ENCODE measurements at places on chromosomes 4 and X.

GRCh38 chr4:183411291-183411861 lies 33.1 kb upstream of the CDKN2AIP start:
- no peak for DNase-seq

DNA sequence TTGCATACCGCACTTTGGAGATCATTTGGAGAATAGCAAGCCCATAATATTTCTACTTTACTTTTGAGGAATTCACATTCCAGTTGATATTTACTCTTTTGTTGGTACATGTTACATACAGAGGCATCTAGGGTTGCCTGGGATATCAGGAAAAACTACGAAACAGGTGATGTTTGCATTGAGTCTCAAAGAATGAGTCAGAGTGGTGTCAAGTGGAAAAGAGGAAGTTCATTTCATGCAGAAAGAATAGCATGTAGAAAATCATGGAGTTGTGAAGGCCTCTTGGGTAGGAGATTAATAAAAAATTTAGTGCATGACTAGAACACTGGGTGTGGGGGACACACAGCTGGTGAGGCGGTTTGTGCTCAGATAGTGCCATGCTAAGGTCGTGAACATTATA lies 33.5 kb upstream of the ELOVL6 start:
- DNase-seq: no peak

GRCh38 chrX:112818114-112819007 lies 22.3 kb downstream of the AMOT start:
- DNase-seq: no peak

- DNase-seq: no peak
Observed at GRCh38 chr4:130214268-130214667, 1118.3 kb downstream of the C4orf33 start.

DNA sequence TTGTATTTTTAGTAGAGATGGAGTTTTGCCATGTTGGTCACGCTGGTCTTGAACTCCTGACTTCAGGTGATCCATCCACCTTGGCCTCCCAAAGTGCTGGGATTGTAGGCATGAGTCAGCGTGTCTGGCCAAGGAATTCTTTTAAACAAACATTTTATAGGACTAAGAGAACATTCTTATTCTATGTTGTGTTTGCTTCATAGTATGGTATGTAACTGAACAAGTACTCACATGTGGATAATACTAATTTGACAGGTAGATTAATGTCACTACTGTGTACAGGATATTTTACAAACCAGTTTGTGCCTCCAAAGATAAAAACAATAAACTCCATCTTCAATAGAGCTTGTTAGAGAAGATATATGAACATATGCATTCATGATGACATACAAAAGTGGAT lies 1353.4 kb downstream of the PCDH7 start:
- no peak for DNase-seq

DNA sequence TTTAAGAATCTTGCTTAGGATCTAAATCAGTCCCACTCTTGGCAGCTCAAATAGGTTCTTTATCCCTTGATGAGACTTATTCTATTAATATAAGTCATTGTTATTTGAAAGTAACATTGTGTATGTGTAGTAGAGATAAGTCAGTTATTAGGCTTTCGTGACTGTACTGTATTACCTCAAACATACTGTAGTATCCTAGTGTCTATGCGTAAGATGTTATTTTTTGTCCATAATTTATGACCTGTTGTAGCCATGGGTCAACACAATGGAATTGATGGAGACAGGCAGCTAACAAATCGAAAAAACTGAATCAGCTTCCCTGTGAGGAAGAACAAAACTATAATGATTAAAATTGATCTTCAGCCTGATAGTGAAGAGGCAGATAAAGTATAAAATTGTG lies 41.8 kb downstream of the CLCN3 start:
- peak; percentile 32 for DNase-seq

DNA sequence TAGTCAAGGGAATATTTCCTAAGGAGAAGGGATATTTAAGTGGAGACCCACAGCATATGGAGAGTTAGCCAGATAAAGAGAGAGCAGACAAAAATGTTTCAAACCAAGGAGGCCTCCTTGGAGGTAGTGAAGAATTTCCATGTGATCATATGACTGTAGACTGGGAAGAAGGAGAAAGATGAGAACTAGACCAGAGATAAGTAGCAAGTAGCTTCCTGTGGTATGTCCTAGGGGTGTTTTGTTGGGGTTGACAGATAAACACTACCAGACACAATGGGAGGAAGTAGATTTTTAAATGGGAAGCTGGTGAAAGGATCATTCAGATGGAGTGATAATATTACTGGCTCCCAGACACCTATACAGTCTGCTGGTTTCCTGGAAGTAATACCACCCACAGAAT lies 13.6 kb downstream of the SYAP1 start:
- DNase-seq: peak; percentile 3

- DNase-seq: no peak
Observed at GRCh38 chrX:113802837-113803236, 781.0 kb upstream of the HTR2C start.

- no peak for DNase-seq
Observed at GRCh38 chr4:76535603-76536372, 100.8 kb downstream of the SHROOM3 start.

DNA sequence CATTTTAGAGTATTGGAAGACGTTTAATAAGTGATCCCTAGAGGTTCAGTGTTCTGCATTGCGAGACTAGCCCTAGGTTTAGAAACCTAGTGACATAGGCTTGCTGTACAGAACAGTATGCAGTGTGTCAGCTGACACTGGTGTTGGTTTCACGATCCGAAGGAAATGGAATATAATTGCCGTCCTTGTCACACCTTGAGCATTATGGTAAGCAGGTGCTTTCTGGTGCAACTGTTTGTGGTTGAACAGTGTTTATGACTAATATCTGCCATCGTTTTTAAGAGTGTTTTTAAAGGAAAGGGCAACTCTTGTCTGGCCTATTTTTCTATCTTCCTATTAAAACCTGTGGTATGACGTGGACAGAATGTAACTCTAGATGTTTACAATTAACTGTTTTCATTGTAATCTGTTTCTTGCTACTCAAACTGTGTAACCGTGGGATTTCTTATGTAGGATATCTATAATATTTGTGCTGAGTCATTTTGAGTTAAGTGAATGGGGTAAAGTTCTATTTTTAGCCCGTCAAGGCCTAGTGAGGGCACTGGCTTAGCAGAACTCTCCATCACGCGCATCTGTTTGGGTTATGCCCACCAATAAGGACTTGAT lies 53.8 kb upstream of the TBC1D14 start:
- peak; percentile 20 for DNase-seq

DNA sequence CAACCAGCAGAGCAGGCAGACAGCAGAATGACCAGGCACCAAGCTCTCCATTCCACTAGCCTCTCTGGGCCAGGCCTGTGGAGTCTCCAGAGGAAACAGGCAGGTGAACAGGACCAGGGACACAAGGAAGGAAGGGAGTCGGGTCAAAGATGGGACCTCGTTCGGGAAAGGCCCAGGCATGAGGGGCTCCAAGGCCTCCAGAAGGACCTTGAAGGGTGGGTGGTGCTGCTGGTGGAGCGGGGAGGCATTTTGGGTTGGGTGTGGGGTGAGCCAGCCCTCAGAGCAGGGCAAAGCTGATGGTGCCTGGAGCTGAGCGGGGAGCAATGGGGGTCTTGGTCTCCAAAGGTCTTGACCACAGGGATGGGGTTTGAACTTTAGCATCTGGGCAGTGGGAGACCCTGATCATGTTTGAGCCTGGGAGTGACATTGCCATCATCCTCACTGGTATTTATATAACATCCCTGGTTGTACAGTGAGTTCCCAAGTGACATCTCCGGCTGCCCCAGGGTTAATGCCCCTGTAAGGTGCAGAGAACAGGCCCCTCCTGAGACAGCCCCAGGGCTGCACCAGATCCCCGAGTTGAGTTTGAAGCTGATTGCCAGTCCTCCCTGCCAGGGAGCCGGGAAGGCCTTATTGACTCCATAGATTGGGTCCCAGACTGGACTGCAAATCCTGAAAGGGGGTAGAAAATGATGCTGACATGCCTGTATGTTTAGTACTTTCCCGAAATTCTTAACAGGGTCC lies 52.7 kb downstream of the PSAPL1 start:
- no peak for DNase-seq

- no peak for DNase-seq
Observed at GRCh38 chr4:12636191-12636590, 847.9 kb downstream of the RAB28 start.

DNA sequence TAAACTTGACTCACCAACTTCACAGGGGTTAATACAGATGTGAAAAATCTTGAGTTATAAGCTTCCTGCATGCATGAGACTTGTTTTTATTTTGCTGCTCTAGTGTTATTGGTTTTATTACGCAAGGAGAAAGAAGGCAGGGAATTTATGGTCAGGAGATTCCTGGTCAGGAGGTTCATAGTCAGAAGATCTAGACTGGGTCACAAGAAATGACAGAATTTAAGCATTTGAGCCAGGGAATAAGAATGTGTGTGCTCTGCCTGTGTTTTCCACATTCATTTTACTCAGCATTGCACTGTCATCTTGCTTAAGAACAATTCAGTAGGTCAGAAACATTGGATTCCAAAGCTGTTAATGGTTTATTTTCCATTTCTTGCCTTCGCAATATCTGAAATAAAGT lies 2522.1 kb downstream of the ARAP2 start:
- DNase-seq: no peak

DNA sequence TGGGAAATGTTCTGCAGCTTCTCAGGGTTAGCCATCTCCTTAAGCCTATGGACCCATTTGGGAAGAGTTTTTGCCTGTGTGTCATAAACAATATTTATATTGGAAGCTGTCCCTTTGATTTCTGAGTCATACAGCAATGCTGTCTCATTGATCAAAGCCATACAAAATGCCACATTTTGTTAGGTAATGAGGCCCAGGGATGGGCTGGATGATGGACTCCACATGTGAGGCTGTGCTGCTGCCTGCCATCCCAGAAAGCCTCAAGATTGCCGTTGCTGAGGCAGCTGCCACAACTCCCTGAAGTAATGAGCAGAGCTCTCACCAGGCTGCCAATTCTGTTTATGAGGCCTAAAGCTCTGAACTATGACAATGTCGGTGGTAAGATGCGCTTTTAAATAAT lies 12.2 kb upstream of the GJB1 start:
- DNase-seq: no peak
